ENCODE measurements at places on chromosomes 2 and 18. TPM values are rescaled to one million over a fixed set of nuclear protein-coding genes. Genes with fewer than 3 reads are reported as not detected.
A peak's percentile ranks its signal among the peaks of the same experiment; 100 is the strongest.

DNA sequence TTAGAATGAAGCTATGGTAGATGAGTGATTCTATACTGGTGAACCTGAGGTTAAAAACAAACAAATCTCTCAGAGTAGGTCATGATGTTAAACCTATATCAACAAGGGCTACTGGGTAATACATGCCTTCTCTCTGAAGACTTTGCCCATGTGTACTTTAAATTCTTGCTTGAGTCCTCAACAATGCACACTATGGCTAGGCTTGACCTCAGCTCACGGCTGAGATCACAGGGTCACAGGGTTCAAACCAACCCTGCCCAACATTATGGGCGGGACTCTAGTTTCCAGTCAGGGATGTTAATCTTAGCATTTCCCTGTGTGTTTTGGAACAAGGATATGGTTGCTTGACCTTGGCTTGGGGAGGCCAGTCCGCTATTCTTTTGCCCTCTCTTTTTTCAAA, 7.7 kb downstream of the CD28 start:
- no peak for DNase-seq

GRCh38 chr2:149735237-149735958, 147.8 kb upstream of the MMADHC start:
- DNase-seq: no peak

GRCh38 chr2:95165030-95165370, 609 bp upstream of the ZNF2 start:
- DNase-seq: no peak

GRCh38 chr2:109676346-109676902, 62.3 kb downstream of the SOWAHC start:
- no peak for DNase-seq

- no peak for DNase-seq
Observed at GRCh38 chr2:241857572-241858121, 1.0 kb downstream of the PDCD1 start.

GRCh38 chr2:42135381-42136312, 33.5 kb upstream of the EML4 start:
- DNase-seq: no peak

The TRABD2A gene
- 0.88 TPM for total RNA-seq

- peak; percentile 30 for DNase-seq
Observed at GRCh38 chr2:36360834-36361233, 5.3 kb downstream of the CRIM1 start.

DNA sequence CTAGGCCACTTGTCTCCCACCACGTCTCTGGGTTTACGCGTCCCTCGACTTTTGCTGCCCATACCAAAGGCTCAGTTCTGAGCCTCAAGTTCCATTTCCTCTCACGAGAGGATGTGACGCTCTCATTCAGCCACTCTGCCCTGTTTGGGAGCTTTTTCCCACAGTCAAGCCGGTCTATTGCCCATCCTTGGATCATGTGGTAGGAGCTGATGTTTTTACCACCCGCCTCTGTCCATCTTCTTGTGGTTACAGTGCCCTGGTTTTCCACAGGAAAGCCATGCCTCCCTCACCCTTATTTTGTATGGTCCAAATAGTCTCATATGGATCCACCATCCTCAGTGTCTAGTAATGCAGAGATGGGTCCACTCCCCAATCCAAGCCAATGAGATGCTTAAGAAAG, 20.4 kb downstream of the FBXO36 start:
- no peak for DNase-seq

DNA sequence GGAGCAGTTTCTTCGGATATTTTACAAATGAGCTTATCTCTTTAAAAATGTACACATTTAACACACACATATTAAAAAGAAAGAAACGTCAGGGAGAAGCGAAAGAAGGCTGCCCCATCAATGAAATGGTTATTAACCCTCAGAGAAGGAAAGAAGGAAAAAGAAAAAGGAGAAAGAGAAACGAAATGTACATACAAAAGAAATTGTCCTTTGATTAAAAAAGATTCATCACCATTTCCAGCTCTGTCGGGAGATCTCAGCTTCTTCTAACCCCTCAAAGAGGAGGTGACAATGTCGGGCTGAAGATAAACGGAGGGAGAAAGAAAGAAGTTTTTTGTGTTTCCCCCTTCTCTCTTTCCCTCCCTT, 1.5 kb downstream of the IKZF2 start:
- no peak for DNase-seq

DNA sequence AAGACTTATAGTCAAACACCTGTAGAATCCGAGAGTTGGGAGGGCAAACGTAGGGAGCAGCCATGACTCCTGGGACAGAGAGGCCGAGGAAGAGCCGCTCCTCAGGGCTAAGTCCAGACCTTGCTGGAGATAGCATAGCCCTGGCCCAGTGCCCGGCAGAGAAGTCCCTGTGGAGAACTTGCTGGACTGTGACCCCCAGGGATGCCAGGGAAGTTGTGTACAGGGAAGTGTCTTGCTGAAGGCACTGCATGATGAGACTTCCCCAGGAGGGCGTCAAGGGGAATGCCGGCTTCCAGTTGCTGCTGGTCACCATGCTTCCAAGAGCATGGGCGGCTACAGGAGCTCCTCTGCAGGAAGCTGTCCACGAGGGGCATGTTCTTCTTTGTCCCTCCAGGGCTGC, 8.6 kb upstream of the CNDP1 start:
- no peak for DNase-seq

The VWA3B gene
- total RNA-seq: not detected

GRCh38 chr2:119015845-119016244, 73.9 kb downstream of the MARCO start:
- DNase-seq: no peak

DNA sequence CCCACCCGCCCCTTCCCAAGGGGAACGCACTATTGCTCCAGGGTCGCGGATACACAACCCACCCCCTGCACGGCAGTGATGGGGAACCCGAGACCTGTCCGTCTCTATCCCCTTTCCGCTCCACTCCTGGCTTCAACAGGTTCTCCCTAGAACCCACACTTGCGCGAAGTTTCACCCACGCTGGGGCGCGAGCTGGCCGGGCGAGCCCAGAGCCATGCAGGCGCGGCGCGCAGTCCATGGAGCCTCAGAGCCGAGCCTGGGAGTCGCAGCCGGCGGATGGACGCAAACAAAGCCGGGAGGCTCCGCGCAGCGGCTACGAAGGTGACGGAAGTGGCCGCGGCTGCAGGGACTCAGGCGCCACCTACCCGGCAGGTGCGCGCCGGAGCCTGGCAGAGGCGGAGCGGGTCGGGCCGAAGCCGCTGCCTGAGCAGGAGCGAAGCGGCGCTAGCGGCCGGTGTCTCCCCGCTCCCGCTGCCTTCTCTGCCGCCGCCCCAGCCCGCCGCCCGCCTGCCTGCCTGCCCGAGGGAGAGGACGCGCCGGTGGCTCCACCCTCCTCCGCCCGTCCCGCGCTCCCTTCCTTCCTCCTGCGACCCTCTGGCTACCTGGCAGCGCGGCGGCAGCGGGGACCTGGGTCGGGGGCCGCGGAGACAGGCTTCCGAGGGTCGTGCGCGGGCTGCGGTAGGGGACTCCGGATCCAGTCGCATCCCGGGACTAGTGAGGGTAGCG, 14.0 kb downstream of the ALPG start:
- DNase-seq: peak; percentile 70

The AFTPH gene
- total RNA-seq: 40.5 TPM

DNA sequence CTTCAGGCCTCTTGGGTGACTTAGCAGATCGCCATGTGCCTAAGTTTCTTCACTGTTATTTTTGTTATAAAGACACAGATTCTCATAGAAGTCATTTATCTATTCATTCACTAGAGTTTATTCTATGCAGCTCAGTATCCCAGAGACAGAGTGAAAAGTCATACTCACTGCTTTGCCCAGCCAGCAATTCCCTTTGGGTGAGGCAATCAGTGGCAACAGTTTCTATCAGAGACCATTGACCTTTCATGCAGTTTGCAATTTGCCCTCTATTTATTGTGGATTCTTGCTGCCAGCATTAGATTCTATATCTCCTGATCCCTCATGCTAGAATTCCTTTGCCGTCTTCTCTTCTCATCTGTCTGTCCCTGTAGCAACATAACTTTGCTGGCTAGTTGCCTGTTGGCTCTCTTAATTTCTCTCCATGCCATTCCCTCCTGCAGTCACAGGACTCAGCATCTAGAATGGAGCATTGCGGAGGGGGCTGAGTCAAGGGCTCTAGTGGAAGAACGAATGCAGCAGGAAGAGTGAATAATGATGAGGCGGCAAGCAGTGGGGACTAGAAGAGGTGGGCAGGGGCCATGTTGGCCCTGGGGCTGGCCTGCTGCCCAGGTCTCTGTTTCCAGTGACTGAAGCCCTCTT, 12.2 kb downstream of the SLC9A4 start:
- no peak for DNase-seq

GRCh38 chr2:215410932-215411285, 25.0 kb downstream of the FN1 start:
- DNase-seq: peak; percentile 98

DNA sequence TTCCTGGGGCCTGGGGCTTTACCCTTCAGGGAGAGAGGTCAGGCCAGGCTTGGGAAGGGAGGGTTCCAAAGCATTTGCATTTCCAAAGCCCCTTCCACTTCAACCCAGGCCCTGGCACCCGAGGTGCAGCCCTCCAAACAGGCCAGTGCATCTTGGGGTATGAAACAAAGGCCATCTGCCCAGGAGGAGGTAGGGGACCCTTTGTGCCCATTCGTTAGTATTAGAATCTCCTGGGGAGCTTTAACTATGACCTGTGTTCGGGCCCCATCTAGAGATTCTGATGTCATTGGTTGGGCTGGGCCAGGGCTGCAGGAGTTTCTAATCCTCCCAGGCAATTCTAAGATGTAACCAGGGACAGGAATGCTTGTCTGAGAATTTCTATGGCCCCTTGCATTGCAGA, 73.6 kb downstream of the CIB4 start:
- DNase-seq: no peak

DNA sequence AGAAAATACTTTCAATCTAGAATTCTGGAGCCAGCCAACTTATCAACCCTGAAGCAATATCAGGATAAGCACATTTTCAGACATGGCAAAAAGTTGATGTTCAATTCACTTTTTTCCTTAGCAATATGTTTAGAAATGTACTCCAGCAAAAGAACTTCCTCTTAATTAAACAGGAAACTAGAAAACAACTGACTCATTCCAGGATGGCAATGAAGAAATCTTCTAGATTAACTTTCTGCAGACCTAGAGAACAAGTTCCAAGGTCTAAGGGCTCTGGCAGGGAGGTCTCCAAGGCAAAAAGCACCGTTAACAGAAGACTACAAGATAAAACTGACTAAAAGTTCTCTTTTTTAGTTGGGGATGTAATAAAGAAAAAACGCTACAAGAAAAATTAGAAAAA, 69.2 kb upstream of the VWC2L start:
- DNase-seq: no peak

The GALR1 gene
- not detected for total RNA-seq

The INPP1 gene
- 7.1 TPM for total RNA-seq

The RNF152 gene
- not detected for total RNA-seq

DNA sequence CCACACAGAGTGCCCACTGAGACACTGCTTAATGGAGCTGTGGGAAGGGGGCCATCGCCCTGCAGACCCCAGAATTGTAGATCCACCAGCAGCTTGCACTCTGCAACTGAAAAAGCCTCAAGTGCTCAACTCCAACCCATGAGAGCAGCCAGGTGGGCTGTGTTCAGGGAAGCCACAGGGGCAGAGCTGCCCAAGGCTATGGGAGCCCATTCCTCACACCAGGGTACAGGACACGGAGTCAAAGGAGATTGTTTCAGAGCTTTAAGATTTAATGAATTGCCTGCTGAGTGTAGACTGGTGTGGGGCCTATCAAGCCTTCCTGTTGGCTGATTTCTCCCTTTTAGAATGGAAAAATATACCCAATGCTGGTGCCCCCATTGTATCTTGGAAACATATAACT, 17.2 kb downstream of the TPO start:
- no peak for DNase-seq

DNA sequence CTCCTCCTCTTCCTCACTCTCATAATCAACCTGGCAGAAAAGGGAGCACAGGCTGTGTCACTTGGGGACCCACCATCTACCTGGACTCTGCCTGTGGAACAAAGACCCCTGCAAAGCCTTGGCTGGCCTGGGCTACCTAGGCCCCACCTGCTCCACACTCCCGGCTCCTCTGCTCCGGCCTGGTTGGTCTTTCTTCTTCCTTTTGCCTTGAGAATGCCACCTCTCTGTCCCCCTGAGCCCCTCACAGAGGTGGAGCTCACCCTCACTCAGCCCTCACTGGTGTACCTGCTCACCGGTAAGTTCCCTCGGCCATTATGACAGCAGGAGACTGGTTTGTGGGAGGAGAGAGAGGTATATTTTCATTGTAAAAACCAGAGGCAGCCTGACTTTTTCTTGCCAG, 74.1 kb downstream of the POLR1A start:
- DNase-seq: no peak

The PPM1B gene
- 42.3 TPM for total RNA-seq

The SERPINB7 gene
- total RNA-seq: 4.2 TPM

The ACOXL gene
- total RNA-seq: 10.7 TPM

The CHST9 gene
- total RNA-seq: not detected

DNA sequence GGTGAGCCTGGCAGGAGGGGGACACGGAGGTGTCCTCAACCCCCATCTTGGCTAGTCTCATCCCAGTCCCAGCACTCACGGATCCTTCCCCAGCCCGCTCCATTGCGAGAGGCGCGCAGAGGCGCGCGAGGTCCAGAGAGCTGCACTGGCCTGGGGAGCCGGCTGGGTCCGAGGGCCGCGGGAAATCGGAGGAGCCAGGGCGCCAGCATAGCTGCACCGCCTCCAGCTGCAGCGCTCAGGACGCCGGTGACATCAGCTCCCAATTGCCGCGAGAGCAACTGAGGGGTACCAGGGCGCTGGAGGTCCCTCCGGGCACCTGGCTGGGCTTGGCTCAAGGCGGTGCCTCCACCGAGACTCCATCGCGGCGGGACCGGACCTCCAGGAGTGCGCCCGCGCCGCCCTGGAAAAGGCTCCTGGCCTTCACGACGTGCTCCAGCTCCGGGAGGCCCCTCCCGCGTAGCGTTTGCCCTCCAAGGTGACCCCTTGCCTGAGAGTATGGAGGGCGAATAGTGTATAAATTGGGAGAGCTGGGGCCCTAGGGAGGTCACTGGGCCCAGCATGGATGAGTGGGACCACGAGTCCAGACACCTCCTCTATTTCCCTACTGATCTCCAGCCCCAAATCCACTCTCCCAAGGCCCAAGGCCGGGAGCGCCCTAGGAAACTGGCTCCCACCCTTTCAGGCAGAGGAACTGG, 5.5 kb downstream of the RTKN start:
- no peak for DNase-seq

GRCh38 chr2:47479863-47480262, 76.9 kb downstream of the MSH2 start:
- no peak for DNase-seq

- DNase-seq: no peak
Observed at GRCh38 chr2:210715560-210716082, 159.2 kb downstream of the CPS1 start.

The RAD51AP2 gene
- not detected for total RNA-seq

DNA sequence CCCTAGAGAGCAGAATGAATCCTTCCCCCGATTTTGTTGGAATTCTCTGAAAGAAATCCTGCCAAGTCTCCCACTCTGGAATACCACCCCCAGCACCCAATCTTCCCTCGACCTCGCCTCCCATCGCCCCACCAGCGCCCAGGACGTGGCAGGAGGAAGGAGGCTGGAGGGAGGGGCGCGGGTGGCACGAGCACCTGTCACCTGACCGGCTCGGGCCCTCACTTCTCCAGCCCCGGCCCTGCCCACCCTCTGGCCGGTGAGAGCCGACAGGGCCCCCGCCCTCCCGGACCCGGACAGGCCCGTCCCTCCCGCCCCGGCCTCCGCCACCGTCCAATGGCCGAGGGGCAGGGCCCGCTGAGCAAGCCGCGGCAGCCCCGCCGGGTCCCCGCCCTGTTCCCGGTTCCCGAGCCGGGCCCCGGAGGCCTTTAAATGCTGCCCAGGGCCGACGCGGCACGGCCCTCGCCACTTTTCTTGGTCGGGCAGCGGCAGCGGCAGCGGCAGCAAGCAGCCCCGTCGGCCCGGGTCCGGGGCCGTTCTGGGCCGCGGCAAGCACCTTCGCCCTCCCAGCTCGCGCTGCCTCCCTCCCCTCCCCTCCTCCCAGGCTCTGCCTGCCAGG, at the start of gene LGALSL:
Gene LGALSL (plus strand): TSS at position 393 of the 616 bp plus-strand sequence. CDS start 384 bp downstream, outside the sequence.
- peak; percentile 71 for DNase-seq
